Retina (tissue), 1 donor: ENCODE measurements at places on chromosomes 3 and 15.
A peak's percentile ranks its signal among the peaks of the same experiment; 100 is the strongest.

DNA sequence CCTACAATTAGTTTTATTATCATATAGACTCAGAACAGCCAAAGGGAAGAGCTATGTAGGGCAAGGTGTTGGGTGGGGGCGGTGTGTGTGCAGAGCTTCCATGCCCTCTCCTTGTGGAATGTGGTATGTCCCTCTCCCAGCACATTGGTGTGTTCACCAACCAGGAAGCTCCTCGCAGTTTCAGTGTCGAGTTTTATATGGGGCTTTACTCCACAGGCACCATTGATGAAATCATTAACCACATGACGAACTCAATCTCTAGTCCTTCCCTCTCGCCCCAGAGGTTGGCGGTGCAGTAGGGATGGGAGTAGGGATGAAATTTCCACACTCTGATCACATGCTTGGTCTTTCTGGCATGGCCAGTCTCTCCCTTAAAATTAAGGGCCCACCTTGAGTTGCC is 13.6 kb upstream of the SRP14 start:
- DNase-seq = no peak

GRCh38 chr3:72017935-72018334 is 233.0 kb upstream of the PROK2 start:
- DNase-seq = no peak

- no peak for DNase-seq
These were observed 126.9 kb downstream of the LRRK1 start for GRCh38 chr15:101045835-101046691.

GRCh38 chr15:72737723-72738122 is 45.8 kb downstream of the ADPGK start:
- no peak for DNase-seq

GRCh38 chr3:46812237-46812791 is 50.9 kb downstream of the MYL3 start:
- peak; percentile 85 for DNase-seq

- DNase-seq = no peak
These were observed 3.7 kb upstream of the PLXNB1 start for GRCh38 chr3:48433472-48434118.

DNA sequence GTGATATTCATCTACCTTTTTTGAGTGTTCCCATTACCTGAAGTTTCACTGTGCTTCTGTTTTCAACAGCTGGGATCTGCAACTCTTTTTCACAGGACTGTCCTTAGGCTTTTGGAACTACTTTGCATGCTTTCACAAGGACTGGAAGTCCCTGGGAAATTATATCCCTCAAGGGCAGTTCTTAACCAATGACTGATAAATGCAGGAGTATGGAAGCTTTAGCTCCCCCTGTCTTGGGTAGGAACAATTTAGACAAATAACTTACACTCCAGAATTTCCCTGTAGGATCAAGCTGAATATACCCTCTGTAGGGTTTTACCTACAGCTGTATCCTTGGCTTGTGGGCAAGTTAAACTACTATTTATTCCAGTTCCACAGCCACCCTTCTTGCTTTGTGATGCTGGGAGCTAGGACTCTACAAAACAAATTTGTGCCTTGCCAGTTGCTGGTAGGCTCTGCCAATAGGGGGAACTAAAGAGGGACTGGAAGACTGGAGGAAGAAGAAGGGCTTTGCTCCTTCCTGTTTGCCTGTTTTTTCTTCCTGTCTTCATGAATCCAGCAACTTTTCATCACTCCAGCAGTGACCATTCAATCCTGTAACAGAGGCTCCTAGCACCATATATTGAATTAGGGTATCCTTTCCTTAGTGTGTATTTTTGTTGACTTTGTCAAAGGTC is 6.8 kb upstream of the ZNF280D start:
- DNase-seq = no peak

- no peak for DNase-seq
These were observed 12.7 kb downstream of the GATA2 start for GRCh38 chr3:128480278-128480677.

DNA sequence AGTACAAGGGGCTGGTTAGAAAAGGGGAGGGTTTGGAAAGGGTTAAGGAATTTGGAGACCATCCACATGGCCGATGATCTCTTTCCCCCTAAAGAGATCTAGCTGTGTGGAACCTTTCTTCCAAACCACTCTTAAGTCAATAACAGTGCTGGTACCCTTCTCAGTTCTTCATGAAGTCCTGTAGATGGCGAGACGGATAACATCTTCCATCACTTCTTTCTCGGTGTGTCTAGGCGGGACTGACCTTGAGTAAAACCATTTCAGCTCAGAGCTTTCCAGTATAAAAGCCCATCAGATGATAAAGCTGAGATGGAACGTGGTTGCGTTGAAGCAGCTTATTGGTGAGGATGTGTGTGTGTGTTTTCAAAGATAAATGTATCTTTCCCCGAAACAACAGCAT is 151.5 kb upstream of the BHLHE40 start:
- no peak for DNase-seq

DNA sequence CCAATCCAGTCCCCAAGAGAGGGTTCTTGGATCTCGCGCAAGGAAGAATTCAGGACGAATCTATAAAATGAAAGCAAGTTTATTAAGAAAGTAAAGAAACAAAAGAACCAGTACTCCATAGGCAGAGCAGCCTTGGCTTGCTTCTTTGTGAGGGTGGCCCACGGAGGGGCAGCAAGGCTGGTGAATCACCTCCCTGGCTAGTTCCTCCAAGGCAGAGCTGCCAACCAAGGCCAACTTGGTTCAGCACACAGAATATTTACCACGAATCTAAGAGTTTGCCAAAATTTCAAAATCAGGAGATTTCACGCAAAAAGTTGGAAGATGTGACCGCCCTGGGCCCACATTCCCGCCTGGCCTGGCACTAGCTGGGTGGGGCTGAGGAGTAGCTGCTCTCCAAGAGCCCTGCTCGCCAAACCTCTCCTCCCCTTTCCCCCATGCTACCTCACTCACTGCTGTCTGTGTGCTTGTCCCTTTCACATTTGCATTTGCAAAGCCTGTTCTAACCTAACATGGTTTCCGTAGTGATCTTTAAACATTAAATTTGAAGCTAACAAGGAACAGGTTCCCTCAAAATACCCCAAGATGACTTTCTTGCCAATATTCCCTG is 26.2 kb upstream of the DCUN1D1 start:
- DNase-seq = no peak

DNA sequence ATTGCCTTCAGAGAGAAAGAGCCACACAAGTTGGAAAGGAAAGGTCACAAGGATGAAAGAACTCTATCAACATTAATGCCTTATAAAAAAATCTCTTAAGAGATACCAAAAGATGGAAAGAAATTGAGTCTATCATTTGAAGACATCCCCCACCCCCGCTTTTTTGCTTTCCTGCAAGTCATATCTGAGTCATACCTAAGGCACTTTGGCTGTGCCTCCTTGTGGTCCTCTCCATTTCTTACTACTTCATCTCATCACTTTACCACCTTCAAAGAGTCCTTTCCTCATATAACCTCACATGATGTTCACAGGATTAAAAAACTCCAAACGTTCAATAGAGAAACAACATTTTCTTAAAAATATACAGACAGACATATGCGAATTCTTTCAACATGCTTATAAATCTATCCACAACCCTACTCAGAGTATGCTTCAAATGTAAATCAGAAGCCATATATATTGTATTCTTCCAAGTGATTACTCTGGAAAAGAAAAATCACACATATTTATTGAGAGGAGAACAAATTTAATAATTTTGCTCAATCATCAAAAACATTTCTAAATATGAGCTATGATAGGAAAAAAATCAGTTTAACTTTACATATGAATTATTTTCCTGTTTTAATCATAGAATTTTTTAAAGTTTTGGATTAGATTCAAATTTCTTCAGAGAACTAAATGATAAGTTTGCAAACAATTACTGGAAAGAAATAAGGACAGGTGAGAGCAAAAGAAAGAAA is 1003.9 kb upstream of the CFAP20DC start:
- DNase-seq = no peak

GRCh38 chr15:59541750-59542149 is 69.8 kb upstream of the GCNT3 start:
- DNase-seq = no peak

DNA sequence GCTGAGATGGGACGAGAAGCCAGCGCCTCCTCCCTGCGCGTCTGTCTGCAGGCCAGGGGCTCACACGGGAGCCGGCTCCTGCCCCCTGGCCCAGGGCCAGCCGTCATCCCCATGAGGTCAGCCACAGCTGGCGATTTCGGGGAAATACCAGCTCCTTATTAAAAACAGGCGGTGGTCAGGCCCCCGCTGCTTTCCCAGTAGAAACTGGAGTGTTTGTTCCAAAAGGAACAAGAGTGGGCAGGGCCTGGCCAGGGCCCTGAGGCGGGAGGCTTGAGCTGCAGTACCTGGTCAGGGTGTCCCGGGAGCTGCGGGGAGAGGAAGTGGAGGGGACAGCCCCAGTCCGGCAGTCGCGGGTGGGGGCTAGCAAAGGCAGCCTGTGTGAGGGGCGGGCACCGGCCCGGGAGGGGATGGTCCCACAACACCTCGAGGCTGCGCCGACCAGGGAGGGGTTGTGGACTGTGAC is 17.8 kb downstream of the MYL3 start:
- DNase-seq = no peak

- DNase-seq = no peak
These were observed 39.6 kb upstream of the SFMBT1 start for GRCh38 chr3:53085476-53085875.

DNA sequence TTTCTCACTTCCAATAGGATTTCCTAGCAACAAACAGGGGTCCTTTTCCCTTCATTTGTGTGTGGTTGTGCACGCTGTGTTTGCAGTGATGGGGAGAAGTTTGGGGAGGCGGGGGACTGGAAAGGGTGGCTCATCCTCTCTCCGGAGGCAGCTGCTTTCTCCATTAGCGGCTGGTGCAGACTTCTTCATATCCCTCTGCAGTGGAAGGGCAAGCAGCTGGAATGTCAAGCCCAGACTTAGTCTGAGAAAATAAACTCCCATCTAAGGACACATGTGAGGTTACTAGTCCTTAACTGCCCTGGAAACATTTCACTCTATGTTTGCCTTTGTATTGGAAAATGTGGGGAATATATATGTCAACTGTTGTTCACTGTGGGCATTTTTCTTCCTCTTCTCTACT is 467.0 kb upstream of the RASGRP1 start:
- DNase-seq = no peak

GRCh38 chr3:32125012-32125411 is 18.6 kb downstream of the GPD1L start:
- no peak for DNase-seq

GRCh38 chr3:157175691-157176507 is 16.0 kb upstream of the CCNL1 start:
- peak; percentile 62 for DNase-seq

DNA sequence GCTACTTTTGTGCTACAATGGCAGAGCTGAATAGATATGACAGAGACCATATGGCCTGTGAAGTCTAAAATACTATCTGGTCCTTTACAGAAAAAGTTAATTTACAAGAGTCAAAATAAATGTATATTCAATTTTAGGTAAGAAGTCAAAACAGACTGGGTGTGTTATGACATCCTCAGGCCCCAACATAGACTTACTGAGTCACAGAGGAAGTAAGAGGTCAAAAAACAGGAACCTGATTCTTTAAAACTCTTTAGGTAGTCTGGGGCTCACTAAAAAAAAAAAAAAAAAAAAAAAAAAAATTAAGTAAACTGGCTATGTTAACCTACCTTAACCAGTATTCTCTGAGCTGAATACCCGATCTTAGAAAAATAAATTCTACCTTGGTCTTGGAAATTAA is 13.1 kb downstream of the DNAAF4 start:
- no peak for DNase-seq

DNA sequence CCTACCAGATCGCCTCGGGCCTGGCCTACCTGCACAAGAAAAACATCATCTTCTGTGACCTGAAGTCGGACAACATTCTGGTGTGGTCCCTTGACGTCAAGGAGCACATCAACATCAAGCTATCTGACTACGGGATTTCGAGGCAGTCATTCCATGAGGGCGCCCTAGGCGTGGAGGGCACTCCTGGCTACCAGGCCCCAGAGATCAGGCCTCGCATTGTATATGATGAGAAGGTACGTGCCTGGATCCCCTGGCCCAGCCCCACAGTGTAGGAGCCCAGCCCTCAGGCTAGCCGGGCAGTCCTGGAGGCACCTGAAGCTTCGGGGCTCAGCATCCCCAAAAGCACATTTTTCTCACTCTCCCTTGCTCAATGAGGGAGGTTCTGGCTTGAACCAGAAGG is 135.8 kb downstream of the LRRK1 start:
- no peak for DNase-seq

DNA sequence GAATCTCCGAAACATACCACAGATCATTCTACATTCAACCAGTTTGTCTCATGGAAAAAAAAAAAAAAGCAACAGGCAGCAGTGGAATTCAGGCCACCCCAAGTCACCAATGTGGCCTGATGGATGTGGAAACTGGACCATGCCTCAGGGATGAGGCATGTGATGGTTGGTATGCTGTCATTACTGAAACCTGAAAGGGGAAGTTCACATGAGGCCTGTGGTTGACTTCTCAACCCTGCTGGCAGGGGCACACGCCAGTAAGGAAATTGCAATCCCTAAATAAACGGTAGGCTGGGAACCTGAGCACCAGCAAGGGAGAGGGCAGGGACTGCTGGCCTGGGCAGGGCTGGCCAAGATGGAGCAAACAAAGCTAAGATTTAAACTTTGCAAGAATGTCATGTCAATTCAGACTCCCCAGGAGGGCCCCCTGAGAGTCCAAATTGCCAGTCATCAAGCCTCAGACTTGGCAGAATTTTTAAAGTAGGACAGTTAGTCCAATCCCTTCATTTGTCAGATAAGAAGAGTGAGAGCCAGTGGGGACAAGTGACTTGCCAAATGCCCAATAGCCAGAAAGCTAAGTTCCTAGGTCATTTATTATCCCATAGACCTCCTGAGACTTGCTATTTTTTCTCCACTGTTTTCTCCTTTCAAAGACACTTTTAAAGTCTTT is 310.4 kb downstream of the ERC2 start:
- no peak for DNase-seq

DNA sequence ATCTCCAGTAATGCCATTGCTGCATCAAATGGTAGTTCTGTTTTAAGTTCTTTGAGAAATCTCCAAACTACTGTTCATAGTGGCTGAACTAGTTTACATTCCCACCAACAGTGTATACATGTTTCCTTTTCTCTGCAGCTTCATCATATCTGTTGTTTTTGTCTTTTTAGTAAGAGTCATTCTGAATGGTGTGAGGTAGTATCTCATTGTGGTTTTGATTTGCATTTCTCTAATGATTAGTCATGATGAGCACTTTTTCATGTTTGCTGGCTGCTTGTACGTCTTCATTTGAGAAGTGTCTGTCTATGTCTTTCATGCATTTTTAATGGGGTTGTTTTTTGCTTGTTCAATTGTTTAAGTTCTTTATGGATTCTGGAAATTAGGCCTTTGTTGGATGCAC is 10.2 kb upstream of the GCSAM start:
- DNase-seq = no peak

GRCh38 chr3:134363381-134363755 is 10.9 kb downstream of the AMOTL2 start:
- no peak for DNase-seq

GRCh38 chr3:123104550-123104949 is 37.7 kb downstream of the PDIA5 start:
- DNase-seq = no peak
